ENCODE measurements at places on chromosomes 11 and 22.

GRCh38 chr22:27477171-27477570, 324.4 kb downstream of the MN1 start:
- no peak for DNase-seq

DNA sequence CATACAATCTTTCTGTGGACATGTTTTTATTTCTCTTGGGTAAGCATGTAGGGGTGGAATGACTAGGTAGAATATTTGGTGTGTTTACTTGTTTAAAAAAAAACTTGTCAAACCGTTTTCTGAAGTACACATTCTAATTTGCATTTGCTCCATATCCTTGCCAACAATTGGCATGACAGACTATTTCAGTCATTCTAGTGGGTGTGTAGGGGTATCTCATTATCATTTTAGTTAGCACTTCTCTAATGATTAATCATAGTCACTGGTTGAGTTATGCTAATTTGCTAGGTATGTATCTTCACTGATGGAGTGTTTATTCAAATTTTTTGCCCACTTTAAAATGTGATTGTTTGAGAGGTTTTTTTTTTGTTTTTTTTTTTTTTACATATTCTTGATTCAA, 64.3 kb downstream of the C11orf65 start:
- no peak for DNase-seq

DNA sequence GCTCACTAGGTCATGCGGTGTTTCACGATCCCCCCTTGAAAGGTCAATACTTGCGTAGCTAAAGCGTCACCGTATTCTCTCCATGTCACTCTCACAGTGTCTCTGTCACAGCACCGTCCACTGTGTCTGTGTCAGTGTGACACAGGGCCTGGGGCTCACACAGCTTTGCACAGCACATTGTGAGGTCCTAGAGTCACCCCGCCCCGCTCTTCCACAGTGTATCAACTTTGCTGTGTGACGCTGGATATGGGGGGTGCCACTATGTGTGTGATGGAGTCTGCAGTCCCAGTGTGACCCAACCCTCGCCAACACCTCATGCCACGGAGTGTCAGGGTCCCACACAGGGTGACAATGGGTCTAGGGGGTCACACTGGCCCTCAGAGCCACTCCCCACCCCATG, 583 bp downstream of the P4HA3 start:
- DNase-seq, result no peak

DNA sequence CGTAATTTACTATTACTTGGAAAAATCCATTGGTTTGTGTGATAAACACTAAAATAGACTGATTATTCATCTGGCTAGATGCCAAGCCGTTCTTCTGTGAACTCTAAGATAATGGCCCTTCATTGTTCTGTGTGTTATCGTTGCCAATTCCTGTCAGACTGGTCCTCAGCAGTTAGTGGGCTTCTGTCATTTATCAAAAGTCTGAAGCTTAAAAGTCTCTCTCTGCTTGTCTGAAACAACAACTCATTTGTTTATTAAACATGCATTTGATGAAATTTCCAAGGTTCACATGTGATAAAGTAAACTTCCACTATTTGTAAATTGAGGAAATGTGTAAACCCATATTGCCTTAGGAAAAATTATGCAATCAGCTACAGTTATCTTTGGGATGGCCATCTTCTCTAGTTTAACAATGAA, 21.1 kb upstream of the RDX start:
- DNase-seq, result no peak

GRCh38 chr11:128906185-128907050, 15.3 kb downstream of the KCNJ5 start:
- DNase-seq, result no peak

DNA sequence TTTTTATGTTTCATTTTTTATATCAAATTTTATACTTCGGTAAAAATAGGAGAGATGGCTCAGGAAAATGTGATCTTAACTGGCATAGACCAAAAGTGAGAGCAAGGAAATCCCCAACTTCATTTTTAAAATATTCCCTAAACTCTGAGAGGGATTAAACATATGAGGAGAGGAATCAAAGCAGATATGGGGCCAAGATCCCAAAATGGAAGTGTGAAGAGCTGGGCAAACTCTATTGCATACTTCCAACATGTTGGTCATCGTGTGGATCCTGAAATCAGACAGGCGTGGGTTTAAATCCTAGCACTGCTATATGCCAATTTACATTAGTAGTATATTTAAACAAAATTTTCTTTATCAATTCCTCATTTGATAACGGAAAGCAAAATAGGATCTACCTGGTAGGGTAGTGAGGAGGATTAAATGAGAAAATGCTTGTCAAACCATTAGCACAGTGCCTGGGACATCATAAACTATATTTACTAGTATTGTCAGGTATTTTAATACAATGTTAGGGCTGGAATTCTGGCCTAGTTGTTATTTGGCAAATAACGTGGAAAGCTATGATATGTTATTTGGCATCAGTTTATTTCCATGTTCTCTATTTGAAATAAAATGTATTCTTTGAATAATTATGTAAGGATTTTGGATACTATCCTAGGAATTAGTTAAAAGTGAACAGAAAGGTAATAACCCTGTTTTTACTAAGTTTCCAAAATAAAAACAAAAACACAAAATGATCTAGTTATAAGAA, 392.8 kb upstream of the CCDC90B start:
- DNase-seq, result no peak

DNA sequence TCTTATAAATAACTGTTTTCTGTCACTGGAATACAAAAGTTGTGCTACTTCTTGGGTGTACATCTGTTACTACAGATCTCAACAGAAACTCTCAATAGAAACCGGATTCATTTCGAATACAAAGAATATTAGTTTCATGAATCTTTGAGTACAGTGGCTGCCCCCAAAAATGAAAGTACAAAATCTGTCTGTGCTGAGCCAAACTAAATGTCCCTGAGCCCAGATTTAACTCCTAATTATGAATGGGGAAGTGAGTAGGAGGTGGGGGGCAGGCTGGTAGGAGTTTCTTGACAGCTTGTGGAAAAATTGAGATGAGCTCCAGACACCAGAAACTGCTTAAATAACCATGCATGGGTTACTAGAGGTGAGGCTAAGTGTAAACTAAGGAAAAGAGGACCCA, 41.6 kb downstream of the PITPNB start:
- DNase-seq, result no peak

- DNase-seq, result no peak
Measured at GRCh38 chr22:19994851-19995610, 21.6 kb downstream of the ARVCF start.

- no peak for DNase-seq
Measured at GRCh38 chr22:22728382-22728781, 84.0 kb downstream of the GGTLC2 start.

DNA sequence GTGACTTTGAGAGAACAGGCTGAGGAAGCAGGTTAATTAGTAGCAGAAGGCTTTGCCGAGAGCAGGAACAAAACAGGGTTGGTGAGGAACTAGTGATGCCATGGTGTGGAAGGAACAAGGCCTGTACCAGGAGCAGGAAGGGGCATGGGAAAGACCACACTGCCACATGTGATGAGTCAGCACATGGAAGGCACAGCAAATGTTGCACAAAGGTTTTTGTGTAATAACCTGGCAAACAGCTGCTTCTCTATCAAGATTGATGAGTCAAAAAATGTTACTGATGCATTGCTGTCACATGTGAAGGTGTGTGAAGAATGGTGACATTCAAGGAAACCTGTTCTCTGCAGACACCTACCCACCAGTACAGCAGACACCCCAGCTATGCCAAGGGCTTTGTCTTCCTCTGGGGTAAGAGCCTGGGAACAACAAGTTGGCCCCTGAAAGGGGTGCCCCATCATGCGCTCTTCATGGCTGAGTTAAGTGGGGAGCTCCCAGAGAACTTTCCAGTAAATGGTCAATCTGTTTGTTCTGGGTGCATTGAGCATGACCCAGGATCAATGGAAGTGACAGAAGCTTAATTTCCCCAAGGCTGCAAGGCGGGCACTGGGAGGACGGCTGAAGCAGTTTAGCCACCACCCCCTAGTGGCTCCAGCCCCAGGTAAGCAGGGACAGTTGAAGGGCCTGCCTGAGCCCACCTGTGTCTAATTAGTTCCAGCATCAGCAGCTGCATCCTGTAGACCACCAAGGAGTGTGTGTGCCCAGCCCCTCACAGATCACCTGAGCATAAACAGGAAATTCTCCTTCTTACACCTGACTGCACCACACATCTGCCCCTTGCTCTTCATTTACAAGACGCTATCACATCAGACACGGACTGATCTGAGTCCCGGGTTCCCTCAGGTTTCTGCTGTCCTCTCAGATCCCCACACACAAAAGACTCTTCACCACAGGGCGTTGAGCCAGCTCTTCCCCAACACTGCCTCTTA, 47.6 kb downstream of the GGTLC2 start:
- DNase-seq, result no peak

DNA sequence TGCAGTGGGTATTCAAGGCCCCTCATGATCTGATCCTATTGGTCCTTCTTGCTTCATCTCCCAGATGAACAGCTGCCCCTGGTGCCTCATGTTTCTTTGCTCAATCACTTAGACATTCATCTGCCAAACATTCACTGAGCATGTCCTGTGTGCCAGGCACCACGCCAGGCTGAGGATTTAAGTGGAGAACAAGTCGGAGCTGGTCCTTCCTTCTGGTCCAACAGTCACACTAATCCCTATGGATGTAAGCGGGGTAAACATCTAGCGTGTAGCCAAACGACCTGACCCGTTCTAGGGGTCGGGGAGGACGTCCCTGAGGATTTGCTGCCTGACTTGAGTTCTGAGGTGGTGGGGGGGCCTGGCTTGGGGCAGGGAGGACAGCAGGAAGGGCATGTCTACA, 21.9 kb downstream of the ZMAT5 start:
- DNase-seq, result no peak

- no peak for DNase-seq
Measured at GRCh38 chr11:82303671-82304070, 430.0 kb downstream of the FAM181B start.

DNA sequence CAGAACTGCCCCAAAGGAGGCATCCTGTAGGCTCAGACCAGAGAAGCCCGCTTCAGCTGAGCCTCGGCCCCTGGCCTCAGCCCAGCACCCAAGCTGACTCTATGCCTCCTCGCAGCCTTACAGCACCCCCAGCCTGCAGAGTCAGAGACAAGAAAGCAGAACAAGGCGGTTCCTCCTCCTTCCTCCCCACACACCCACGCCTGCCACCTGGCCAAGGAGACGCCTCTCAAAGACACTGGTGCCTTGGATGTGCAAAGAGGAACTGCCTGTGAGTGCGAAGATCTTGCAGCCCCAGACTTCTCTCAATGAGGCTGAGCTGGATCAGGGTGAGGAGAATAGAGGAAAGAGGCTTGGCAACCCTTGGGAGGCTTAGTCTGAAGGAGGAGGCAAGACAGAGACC, 60.2 kb downstream of the PDE2A start:
- DNase-seq, result no peak

GRCh38 chr11:131816051-131816450, 445.6 kb downstream of the NTM start:
- no peak for DNase-seq

- DNase-seq, result no peak
Measured at GRCh38 chr11:103898577-103899336, 137.7 kb upstream of the DDI1 start.

DNA sequence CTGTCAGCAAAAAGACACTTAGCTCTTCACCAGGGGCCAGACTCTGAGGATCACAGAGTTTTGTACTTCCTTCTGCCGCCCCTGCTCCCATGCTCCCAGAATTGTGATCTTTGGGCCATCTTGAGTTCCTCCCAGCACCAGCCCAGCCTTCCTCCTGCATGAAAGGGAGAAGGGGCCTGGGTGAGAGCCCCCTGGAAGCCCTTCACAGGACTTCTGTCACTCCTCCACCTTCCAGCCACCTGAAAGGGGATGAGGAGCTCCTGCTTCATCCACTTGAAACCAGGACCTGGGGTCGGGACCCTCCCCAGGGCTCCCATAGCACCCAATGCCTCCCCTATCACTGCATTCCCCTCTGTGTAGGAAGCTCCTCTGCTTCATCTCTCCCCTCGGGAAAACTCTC, 174.2 kb downstream of the BUD13 start:
- no peak for DNase-seq

- DNase-seq, result no peak
Measured at GRCh38 chr11:63672936-63673539, 1.9 kb upstream of the ATL3 start.

DNA sequence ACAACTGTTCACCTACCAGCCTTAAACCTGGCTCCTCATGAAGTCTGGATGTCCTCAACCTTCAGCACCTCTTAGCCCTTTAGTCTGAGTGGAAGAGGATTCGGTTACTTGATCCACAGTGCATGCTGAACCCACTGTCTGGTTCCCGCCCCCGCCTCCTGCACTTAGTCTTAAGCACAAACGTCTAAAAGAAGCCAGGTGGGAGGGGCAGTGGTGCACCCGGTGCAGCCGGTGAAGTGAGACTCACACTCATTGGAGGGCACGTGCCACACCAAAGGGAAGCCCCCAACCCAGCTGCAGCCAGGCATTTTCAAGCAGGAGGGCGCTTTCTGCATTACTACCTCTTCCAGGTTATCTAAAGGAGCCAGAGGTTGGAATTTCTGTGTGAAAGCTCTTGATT, 146.8 kb downstream of the COMMD9 start:
- DNase-seq, result no peak

GRCh38 chr11:135075740-135076139, 663.7 kb upstream of the B3GAT1 start:
- DNase-seq, result peak; percentile 89

DNA sequence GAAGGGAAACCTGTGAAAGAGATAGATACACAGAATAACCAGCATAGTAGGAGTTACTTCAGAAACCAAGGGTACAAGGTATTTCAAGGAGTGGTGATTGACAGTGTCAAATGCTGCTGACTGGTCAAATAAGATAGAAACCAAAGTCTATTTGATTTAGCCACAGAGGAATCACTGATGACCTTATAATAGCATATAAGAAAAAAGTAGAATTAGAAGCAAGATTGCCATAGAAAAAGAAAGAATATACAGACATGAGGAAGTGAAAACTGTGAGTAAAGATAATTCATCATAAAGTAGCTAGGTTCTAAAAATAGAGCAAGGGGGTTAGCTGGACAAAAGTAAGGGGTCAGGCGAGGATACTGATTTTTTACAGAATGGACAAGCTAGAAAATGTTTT, 14.2 kb downstream of the ZBTB44 start:
- no peak for DNase-seq

GRCh38 chr11:93239966-93240365, 42.2 kb upstream of the SLC36A4 start:
- no peak for DNase-seq

DNA sequence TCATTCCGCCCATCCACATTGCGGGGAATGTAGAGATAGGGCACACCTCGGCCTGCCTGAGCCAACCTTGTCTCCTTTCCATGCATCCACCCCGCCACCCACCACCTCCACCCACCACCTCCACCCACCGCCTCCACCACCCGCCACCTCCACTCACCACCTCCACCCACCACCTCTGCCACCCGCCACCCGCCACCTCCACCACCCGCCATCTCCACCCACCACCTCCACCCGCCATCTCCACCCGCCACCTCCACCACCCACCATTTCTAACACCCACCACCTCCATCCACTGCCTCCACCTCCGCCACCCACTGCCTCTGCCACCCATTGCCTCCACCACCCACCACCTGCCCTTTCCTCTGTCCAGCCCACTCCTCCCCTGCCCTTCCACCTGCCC, 78.4 kb downstream of the IGLL1 start:
- DNase-seq, result no peak
